NT2/D1 (cell line): ENCODE measurements at places on chromosomes 3 and 15.

- no peak for DNase-seq
Measured at GRCh38 chr3:88626456-88627120, 476.8 kb downstream of the C3orf38 start.

DNA sequence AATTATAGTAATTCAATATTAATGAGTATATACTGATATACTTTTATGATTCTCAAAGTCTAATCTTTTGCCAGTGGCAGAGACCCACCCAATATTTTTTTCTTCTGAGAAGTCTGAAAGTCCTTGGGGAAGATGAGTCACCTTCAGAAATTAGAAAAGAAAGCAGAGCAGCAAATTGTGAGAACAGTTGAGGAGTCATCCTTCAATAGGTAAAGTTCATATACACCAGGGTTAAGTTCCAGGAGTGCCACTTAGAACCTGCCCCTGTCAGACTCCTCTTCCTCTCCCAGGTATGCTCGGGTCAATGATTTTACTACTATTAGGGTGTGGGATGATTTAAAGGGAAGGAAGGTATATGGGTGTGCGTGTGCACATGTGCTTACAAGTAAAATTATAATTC is 7.1 kb downstream of the CLRN1 start:
- no peak for DNase-seq

GRCh38 chr3:167675848-167676247 is 22.1 kb upstream of the WDR49 start:
- no peak for DNase-seq

GRCh38 chr15:40863660-40864270 is 10.3 kb downstream of the RHOV start:
- no peak for DNase-seq

GRCh38 chr3:39780352-39780751 is 29.1 kb upstream of the MYRIP start:
- DNase-seq = no peak
